Ureter (tissue), 1 donor: ENCODE measurements at places on chromosomes 1 and 21. TPM values are rescaled to one million over a fixed set of nuclear protein-coding genes. Genes with fewer than 3 reads are reported as not detected.

KRTAP7-1 gene
- total RNA-seq: not detected

XCL2 gene
- total RNA-seq: not detected

TNFAIP8L2 gene
- total RNA-seq: 0.34 TPM

MPL gene
- 0.55 TPM for total RNA-seq

IL20 gene
- total RNA-seq: not detected

DNAI4 gene
- 17.2 TPM for total RNA-seq

NBPF6 gene
- not detected for total RNA-seq

SPATA21 gene
- total RNA-seq: not detected

TNFSF18 gene
- total RNA-seq: not detected

FABP3 gene
- 15.9 TPM for total RNA-seq

IGSF9 gene
- total RNA-seq: 13.8 TPM

C1orf185 gene
- total RNA-seq: not detected

RNF186 gene
- total RNA-seq: not detected

CA14 gene
- total RNA-seq: 1.4 TPM

FAM78B gene
- total RNA-seq: 3.6 TPM

CRYBG2 gene
- 25.2 TPM for total RNA-seq

GJA9 gene
- total RNA-seq: 0.42 TPM
